ENCODE measurements at places on chromosomes 11 and 22.

DNA sequence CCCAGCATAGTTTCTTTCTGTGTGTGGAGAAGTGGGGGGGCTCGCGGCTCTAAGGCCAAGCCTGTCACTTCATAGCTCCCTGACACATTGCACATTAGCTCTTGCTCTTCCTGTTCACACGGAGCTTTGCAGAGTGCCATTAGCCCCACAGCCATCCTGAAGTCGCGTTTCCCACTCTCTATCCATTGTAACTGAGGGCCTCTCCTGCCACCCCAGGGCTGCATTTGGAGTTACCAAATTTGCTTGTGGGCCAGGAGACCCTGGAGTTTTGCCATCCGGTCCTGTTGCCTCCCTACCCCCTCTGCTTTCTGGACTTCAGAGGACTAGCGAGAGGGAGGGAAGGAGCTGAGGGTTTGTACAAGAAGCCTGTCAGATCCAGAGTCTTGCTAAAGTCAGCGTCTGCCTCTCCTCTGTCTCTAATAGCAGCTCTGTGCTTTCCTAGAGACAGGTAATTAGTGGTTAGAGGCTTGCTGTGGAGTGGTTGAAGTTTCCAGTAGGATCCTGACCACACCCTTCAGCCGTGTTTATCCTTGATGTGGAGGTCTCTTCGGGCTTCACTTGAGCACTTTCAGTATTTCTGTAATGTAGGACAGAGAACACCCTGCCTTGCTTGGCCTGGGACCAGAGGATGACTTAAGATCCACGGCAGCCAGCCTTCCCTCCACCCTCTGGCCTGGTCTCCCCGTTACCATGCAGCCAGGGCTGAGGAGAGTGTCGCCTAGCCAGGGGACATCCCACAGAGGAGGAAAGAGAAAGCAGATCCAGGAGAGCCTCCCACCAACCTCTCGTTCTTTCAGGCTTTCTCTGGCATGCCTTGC is 14.1 kb downstream of the DCPS start:
- no peak for DNase-seq

- DNase-seq = no peak
Observed at GRCh38 chr22:35498026-35498800, 42.4 kb upstream of the RASD2 start.

GRCh38 chr11:15495462-15495861 is 380.7 kb downstream of the INSC start:
- no peak for DNase-seq

DNA sequence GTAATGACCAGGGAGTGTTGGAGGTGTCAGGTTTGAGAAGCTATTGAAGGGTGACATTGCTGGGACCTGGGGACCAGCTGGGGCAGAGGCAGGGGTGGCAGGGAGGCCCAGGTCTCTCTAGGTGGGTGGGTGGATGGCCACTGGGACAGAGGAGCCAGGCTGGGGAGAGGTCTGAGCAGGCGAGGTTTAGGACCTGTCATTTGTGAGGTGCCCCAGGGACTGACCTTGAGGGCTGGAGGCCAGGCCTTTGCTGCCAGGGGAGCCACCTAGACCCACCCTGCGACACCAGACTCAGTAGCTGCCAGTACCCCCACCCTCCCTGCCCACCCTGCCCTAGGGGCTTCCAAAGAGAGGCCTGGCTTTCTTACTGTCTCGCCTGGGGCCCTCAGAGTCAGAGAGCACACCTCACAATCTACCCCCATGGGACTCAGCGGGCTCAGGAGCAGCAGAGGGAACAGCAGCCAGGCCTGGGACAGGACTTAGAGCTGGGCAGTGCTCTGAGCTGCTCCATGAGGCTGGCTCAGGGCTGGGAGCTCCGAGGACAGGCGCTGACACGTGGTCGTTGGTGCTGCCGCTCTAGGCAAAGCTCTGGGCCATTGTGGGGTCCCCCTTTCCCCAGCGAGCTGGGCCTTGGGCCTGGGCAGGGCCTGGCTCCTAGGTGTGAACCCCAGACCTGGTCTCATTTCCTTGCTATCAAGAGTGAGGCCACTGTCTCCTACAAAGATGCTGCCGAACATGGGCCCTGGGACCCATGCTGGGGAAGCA is 28.6 kb upstream of the PPARA start:
- no peak for DNase-seq

Data from C1 segment of cervical spinal cord (tissue), 14 donors.